ENCODE measurements at places on chromosomes 4 and X.

- no peak for DNase-seq
These were observed 9.7 kb upstream of the LSM6 start for GRCh38 chr4:146165840-146166239.

- no peak for DNase-seq
These were observed 66.3 kb upstream of the MSN start for GRCh38 chrX:65601126-65601525.

DNA sequence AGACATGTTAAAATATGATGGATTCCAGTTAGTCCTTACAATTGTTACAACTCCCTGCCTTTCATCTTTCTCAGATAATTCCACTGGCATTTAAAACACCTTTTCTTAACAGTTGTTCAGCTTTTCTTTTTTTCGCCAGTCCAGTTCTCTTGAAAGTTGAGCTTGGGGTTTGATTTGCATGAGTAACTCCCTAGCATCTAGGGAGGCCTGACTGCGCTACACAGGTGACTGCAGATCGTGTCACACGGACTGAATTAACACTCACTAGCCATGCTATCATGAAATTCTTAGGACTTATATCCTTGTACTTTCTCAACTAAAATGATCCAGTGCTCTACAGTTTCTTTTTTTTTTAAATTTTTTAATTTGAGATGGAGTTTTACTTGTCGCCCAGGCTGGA is 69.8 kb downstream of the ARHGAP24 start:
- DNase-seq = no peak

DNA sequence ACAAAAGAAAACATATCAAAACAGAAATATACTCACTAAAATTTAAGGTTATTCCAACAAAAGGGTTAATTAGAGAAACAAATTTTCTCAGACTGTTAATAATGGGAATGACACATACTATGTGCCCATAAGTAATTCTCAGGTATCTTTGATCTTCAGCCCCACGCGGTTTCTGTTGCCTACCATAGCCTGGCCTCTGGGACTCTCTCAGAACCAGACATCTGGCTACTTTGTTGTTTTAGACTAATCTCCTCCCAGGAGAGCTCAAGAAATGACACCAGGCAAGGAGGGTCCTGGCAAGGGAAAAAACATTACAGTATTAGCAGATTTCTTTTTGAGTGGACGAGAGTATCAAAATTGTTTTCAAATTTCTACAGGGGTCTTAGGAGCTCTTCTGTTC is 43.7 kb downstream of the SLC10A7 start:
- no peak for DNase-seq

DNA sequence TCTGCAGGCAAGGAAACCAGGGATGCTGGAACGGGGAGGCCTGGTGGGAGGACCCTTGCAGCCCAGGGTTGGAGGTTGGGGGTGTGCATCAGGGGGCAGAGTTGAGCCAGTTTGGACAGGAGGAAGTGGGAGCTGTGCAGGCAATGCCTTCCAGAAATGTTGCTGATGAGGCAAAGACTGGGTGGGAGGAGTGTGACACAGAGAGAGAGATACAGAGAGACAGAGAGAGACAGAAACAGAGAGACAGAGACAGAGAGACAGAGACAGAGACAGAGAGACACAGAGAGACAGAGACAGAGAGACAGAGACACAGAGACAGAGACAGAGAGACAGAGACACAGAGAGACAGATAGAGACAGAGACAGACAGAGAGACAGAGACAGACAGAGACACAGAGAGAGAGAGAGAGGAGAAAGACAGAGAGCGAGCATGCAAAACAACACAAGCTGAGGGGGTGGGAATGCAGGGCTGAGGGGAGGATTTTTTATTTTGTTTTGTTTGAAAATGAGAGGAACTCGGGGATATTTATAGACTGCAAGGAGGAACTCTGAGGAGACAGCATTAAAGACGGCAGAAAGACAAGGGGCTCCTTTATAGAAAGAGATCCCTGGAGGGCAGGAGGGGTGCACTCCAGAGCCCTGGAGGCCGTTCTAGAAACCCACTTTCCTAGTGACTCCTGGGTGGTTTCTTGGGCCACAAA is 1.9 kb upstream of the HAUS3 start:
- peak; percentile 12 for DNase-seq

All from GM19239 (cell line).